Activated CD4-positive, alpha-beta T cell treated with anti-CD3 and anti-CD28 coated beads, Interleukin-2, amount 10 ng/mL, durations not matched to agents 7 days and 5 days (primary cell): ENCODE measurements at places on chromosomes 7 and 10.

- no peak for DNase-seq
Measured at GRCh38 chr7:133119067-133119466, 37.2 kb upstream of the CHCHD3 start.

DNA sequence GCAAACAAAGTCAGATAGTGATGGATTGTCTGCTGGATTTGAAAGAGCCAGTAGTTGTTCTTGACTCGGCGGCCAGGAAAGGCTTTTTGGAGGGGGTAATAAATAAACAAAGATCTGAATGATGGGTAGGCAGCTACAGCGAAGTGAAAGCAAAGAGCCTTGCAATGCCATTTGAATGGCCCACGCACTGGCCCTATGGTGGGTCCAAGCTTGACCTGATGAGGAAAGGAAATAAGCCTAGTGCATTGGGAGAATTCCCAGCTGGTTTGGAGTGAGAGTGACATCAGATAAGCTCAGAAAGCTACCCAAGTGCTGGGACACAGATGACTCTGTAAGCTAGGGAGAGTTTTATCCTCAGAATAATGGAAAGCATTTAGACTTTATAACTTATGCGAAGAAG, 365.2 kb downstream of the PLXDC2 start:
- no peak for DNase-seq

DNA sequence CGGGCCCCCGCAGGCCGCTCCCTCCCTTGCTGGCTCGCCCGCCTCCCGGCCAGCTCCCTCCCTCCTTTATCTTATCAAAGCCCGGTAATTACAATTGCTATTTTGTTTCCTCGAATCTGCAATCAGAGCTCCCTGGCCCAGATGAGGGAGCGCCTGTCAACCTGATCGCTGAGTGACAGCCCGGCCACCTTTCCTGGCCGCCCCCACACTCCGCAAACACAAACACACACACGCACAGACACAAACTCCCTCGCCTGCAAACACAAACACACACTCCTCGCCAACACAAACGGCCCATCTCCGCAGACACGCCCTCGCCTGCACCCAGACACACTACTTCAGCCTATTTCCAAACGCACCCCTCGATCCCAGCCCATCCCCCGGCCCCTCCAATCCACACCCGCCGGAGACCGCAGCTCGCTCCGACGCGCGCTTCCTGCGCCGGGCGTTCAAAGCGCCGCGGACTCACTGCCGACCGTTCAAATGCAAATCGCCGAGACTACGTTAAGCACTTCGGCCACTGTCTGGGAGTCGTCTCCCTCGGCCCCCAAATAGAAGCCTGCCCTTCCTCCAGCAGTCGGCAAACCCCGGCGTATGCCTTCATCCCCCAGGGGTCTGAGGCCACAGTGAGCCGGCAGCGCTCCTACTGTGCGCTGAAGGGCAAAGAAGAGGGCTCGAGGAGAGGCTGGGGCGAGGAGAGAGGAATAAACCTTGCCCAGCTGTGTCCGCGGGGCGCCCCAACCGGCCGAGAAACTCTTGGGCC, 3.0 kb upstream of the FGF8 start:
- no peak for DNase-seq

DNA sequence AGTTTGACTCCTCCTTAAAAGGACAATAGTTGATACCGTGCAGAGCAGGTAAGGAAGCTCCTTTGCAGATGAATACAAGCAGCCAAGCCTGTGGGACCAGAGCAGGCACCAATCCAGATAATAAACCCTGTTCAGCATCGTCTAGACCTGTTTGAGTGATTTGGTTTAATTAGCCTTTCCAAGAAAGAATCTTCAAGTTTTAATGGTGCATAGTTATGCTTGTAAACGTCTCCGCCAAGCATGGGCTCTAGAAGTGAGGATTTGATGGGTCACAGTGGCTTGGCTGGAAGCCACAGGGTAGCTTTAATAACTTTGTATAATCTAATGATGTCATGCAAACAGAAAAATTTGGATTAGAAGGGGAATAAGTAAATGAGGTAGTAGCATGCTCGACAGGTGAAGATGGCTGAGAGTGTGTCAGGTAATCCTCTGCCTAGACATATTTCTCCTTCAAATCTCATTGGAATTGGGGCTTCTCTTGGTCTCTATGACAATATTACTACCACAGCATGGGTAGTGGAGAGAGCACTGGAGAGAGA, 188.4 kb downstream of the DYNC1I1 start:
- no peak for DNase-seq

DNA sequence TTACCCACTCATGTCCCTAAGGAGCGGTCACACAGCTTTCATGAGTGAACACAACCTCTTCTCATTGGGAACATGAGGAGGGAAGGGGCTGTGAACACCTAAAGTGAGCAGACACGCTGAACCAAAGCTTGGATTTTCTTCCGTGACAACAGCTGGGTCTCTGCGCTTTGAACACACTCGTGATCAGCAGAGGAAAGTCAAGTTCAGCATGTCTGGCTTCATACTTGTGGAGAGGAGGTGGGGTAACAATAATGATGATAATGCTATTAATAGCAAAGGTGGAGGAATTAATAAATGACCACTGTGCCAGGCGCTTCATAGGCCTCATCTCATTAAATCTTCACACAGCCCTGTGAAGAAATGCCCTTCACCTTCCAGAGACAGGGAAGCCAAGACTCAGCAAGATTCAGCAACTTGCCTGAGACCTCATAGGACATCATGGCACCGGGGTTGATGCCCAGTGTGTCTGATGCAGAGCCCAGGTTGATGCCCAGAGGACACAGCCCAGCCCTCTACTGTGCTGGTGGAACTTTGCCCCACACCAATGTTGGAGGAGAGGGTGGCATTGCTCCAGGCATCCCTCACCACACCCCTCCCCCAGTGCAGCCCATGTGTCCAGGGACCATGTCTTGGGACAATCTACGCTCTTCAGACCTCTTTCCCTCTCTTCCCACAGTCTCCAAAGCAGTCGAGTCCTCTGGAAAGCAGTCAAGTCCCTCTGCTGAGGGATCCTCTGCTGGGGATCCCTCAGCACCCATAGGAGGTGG, 40.6 kb downstream of the GSDME start:
- no peak for DNase-seq

GRCh38 chr7:148031019-148031418, 559.5 kb upstream of the C7orf33 start:
- DNase-seq: no peak

DNA sequence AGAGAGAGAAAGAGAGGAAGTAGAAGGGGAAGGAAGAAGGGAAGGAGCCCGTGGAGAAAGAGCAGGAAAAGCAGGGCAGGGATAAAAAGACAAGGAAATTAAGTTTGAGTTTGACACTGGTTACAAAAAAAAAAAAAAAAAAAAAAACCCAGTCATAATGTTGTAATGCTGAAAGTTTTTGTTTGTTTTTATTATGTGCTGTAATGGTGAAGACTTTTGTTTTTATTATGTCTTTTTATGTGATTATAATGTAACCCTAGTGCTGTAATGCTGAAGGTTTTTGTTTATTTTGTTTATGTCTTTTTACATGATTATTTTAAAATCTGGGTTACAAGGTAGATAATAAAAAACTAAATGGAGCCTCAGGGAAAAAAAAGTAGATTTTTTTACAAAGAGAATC, 184.8 kb downstream of the SEMA3A start:
- no peak for DNase-seq

DNA sequence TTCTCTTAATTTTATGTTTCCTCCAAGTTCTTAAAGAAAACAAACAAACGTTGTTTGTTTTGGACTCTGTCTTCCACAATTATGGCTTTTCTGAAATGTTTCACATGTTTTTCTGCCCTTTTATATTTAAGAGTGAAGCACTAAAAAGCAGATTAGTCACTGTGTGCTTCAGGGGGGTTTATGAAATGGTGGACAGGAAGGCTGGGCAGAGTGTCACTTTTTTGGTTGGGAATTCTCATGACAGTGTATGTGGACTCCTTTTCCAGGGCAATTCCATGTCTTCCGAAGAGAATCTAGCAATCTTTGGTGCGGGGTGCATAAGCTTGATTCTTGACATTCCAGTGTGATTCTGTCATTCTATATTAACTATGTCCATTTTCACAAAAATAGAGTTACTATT, 669.4 kb downstream of the PARD3 start:
- no peak for DNase-seq

GRCh38 chr7:77330169-77330882, 85.8 kb downstream of the GSAP start:
- no peak for DNase-seq
